ENCODE measurements at places on chromosomes 3 and 15.

GRCh38 chr15:30933293-30933692 lies 29.6 kb downstream of the FAN1 start:
- DNase-seq: no peak

GRCh38 chr3:171313702-171314101 lies 146.5 kb downstream of the TNIK start:
- no peak for DNase-seq

- no peak for DNase-seq
These were observed 10.7 kb downstream of the STT3B start for GRCh38 chr3:31543375-31543774.

GRCh38 chr3:26406636-26407035 lies 215.9 kb upstream of the LRRC3B start:
- no peak for DNase-seq

GRCh38 chr3:28139967-28140634 lies 101.3 kb upstream of the CMC1 start:
- no peak for DNase-seq

GRCh38 chr15:74294010-74294409 lies 57.9 kb downstream of the CCDC33 start:
- DNase-seq: no peak

DNA sequence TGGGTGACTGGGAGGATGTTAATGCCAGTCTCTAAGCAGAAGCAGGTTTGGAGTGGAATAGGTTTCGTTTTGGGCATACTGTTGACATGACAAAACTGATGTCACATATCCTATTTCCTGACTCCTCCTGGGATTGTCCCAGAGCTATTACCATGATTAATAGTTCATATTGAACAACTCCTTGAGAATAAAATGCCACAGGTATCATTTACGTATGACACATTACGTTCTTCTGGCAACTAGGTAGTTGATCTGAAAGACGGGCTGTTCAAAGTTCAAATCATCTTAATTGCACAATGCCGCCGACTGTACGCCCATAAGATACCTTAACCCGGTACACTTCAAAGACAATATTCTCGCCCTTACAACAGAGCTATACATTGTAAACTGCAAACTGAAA lies 1.4 kb upstream of the RAB5A start:
- no peak for DNase-seq

GRCh38 chr15:66947471-66947870 lies 117.9 kb upstream of the SMAD3 start:
- no peak for DNase-seq

- DNase-seq: no peak
These were observed 6.8 kb downstream of the ABHD2 start for GRCh38 chr15:89095073-89095472.

DNA sequence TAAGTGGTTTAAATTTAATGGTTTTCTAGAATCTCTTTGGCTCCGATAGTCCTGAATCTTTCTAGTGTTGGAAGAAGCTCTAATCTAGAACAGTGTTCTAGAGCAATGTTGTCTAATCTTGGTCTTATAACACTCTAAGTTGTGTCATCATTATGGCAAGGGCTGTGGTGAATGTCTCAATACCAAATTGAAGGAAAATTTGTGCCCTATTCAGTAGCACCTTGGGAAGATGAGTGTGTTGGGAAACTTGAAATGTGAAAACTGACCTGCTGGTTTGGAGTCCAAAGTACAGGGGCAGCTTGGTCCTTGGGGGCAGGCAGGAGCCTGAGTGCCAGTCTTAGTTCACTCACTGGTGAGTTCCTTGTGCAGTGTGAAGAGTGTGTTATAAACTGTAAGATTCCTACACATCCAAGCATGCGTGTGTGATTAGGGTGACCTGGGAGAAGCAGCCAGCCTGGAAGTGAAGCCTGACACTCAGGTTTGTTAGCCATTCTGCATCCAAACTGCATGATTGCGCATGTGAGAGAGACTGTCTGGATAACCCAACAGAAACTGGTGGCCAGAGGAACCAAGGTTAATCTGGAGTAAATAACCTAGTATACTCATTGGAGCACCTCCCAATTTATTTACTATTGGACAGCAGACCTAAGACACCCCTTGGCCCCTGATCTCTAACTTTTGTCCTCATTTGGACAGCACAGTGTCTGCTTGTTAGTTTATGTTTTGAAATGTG lies 14.6 kb downstream of the ZNF592 start:
- DNase-seq: no peak

GRCh38 chr3:65778968-65779367 lies 259.8 kb downstream of the MAGI1 start:
- no peak for DNase-seq

DNA sequence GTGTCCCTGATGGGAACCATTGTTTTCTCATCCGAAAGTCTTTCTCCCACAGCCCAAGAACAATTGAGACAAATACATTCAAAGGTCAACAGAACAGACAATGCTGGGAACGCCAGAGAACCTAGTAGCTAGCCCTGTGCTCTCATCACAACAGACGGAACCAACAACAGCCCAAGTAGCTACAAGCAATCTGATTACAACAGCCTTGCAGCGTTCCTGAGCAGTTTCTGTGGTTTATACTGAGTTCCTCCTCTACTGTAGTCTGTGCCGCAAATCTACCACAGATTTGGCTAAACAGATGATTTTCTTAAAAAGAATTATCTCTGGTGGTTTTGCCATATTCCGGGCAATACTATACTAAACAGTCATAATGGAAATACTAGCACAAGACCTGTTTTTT lies 435.6 kb downstream of the MECOM start:
- DNase-seq: no peak

DNA sequence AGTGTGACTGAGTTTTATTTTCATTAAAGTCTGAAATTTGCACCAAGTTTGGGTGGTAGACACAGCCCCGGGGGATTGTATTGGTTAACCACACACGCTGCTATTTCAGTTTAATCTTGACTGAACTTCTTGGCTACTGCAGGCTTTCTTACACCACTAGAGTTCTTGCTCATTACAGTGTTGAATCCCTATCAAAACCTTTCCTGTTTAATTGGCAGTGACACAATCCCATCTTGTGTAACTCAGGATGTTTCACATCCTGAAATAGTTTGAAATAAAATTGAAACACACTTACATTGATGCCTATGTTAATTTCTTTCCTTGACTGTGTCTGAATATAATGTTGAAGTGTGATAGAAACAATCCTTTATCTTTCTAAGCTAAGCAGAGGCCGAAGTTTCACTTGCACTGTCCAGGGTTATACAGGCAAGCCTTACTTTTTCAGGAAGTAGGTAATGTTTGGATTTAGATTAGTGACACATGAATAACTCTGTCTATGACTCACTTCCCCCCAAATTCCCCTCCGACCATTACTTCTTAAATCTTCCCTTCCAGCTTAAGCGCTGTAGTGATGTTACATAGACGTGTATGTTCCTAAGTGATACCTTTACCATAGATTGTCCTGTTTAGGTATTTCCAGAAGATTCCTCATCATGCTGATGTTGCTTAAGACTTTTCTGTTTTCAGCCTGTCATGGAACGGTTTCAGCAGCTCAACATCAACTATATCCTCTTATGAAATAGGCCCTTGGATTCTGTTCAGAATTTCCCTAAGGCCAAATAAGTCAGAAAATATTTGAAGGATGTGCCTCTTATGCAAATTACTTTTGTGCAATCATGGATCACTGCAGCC lies 16.8 kb downstream of the ATG7 start:
- DNase-seq: no peak
